ENCODE measurements at places on chromosomes 7 and 10.

- H3K27ac ChIP-seq: no peak overlapping the region
- peaks cover 29% of the 10 kb centered on the region for H3K27me3 ChIP-seq
- DNase-seq: no peak
- no peaks in the 10 kb centered on the region for H3K36me3 ChIP-seq
Observed at GRCh38 chr7:132276976-132277725, 299.1 kb downstream of the PLXNA4 start.

DNA sequence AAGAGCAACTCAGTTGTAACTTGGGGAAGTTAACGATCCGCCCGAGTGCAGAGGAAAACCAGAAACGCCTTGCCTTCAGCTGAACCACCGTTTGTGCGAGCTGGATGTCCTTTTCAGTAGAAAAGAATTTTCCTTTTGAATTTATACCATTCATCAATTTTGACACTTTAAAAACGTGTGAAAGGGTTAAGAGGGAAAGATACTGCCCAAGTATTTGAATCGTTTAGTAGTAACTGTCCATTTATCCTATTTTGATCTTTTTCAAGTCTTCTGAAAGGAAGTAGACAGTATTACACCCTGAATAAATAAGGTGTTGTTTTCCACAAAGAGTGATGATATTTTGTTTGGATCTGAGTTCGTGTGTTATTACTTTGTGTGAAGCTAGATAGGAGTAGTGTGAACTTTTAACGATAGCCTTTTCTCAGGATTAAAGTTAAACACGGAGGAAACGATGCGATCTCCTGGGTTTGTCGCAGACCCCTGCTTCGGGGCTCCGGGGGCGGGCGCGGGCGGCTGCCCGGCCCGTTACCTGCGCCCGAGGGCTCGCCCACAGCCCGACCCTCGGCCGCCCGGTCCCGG, 830 bp upstream of the BMI1 start:
- peaks cover 25% of the 10 kb centered on the region for H3K27me3 ChIP-seq
- H3K27ac ChIP-seq: peak overlapping the region; percentile 35
- H3K4me3 ChIP-seq: peak overlapping the region; percentile 38
- DNase-seq: no peak
- H3K4me1 ChIP-seq: peaks cover 57% of the 10 kb centered on the region
- H3K36me3 ChIP-seq: no peaks in the 10 kb centered on the region

DNA sequence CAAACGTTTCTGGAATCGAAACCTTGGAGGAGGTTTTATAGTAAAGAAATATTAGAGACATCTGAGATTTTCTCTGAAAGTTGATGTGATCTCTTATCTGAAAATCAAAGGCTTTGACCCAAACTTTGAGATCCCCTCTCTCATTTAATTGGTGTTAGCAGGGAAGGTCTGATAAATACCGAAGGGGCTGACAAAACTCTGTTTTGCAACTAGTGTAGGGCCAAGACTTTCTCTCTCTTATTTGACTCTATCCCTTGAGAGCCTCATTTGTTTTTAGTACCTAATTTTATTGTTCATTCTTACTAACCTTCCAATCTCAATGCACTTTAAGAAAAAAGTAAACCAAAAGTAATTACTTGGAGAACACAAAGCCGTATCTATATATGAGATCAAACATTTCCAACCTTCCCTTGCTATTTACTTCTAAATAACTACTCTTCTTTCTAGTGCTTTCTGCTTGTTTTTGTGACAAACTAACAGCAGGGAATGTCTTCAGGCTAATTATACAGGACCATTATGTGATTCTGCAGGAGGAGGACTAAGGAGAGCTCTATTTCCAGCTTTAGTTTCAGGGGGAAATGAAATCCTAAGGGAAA, 33.4 kb upstream of the NPVF start:
- DNase-seq: no peak
- no peak overlapping the region for H3K4me3 ChIP-seq
- H3K27ac ChIP-seq: no peak overlapping the region

DNA sequence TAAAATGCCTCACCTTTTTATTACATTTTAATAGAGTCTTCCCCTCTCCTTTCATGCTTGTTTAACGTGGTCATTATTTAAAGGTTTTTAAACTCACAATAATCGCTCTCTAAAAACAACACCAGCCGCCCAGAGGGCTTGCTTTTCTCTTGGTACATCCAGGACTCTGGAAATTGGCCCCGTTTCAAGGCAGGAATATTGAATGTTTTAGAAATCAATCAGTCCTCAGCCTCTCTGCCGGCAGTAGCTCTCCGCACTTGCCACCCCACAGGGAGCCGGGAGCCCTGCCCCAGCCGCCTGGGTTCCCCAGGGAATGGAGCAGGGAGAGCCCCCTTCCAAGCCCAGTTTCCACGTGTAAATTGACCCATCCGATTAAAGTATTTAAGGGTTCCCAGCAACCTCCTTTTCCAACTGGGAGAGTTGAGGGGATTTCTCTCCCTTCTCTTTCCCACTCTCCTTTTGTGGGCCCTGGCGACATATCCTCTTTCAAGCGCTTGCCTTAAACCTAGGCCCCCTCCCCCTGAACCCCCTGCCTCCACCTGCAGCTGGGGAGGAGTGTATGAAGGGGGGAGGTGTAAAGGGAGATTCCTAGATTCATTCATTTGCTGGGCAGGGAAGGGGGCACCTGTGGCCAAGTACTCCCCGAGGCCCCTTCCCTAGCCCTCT, 1.9 kb downstream of the FGF8 start:
- no peak overlapping the region for H3K27ac ChIP-seq
- DNase-seq: no peak
- H3K36me3 ChIP-seq: peaks cover 6% of the 10 kb centered on the region
- H3K4me1 ChIP-seq: no peaks in the 10 kb centered on the region
- H3K4me3 ChIP-seq: no peak overlapping the region

DNA sequence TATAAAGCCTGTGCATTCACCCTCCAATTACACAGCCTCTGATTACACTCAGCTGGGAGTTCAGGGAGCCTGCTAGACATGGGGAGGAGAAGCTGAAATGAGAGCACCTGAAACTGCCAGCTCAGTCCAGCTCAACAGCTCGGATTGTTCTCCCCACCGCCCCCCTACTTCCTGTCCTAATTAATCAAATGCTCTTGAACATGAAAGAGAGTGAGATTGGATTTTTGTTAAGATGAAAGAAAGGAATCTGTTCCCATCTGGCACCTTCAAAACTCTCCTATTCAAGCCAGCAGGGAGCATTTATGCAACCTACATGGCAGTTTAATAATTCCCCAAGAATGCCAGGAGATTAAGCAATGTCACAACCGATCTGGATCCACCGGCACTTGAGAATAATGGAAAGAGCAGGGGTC, 98.0 kb downstream of the NPSR1 start:
- H3K27ac ChIP-seq: no peak overlapping the region
- H3K36me3 ChIP-seq: no peaks in the 10 kb centered on the region
- H3K27me3 ChIP-seq: no peaks in the 10 kb centered on the region
- H3K4me3 ChIP-seq: no peak overlapping the region

DNA sequence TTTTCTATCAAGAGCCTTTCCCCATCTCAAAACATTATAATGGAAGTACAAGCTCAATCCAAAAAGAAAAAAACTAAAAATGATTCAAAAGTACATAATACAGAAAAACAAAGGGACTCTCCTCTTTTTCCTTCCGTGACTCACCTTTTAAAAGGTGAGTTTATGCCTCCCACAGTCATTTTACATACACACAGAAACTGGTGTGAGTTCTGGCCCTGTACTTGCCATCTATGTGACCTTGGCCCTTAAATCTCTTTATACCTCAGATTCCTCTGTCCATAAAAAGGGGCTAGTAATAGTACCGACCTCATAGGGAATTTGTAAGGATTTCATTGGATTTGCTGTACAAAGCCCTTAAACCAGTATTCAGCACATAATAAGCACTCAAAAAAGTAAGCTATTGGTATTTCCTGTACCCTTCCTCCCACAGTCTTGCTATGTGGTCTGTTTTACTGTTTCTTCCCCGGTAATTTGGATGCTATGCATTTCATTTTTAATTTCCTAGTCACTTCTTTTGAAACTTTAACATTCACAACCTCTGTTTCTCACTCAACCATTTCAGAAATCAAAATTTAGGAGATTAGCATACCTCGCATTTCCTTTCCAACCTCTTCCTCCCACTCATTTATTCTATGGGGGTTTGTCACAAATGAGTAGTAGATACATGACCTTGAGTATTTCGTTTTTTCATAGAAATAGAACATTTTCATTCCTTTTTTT, 39.0 kb downstream of the STK17A start:
- H3K4me3 ChIP-seq: no peak overlapping the region
- H3K4me1 ChIP-seq: peaks cover 16% of the 10 kb centered on the region
- peaks cover 10% of the 10 kb centered on the region for H3K36me3 ChIP-seq
- DNase-seq: no peak
- H3K27me3 ChIP-seq: no peaks in the 10 kb centered on the region

GRCh38 chr10:3763035-3763456, 22.0 kb downstream of the KLF6 start:
- DNase-seq: peak; percentile 72
- H3K4me3 ChIP-seq: peak overlapping the region; percentile 40
- peak overlapping the region; percentile 72 for H3K27ac ChIP-seq
- H3K27me3 ChIP-seq: no peaks in the 10 kb centered on the region
- H3K4me1 ChIP-seq: peaks cover 31% of the 10 kb centered on the region

GRCh38 chr7:65441010-65441409, 67.4 kb downstream of the ZNF92 start:
- no peak for DNase-seq
- no peaks in the 10 kb centered on the region for H3K27me3 ChIP-seq
- no peak overlapping the region for H3K27ac ChIP-seq
- H3K36me3 ChIP-seq: no peaks in the 10 kb centered on the region
- no peak overlapping the region for H3K4me3 ChIP-seq

- H3K4me1 ChIP-seq: peaks cover 9% of the 10 kb centered on the region
- no peak overlapping the region for H3K27ac ChIP-seq
- no peak for DNase-seq
- H3K36me3 ChIP-seq: no peaks in the 10 kb centered on the region
Observed at GRCh38 chr7:48067475-48067874, 21.6 kb upstream of the UPP1 start.

Measured in HCT116 (cell line).